Naive thymus-derived CD8-positive, alpha-beta T cell (primary cell): ENCODE measurements at places on chromosomes 3 and 15. TPM values are rescaled to one million over a fixed set of nuclear protein-coding genes. Genes with fewer than 3 reads are reported as not detected.

Gene CDHR4
- not detected for polyA plus RNA-seq

Gene PP2D1
- polyA plus RNA-seq = 0.98 TPM

Gene OIP5
- polyA plus RNA-seq = 0.24 TPM

Gene CORO2B
- not detected for polyA plus RNA-seq

- DNase-seq = no peak
- no peak overlapping the region for H3K4me3 ChIP-seq
- H3K27ac ChIP-seq = peak overlapping the region; percentile 18
- H3K36me3 ChIP-seq = no peaks in the 10 kb centered on the region
- peaks cover 14% of the 10 kb centered on the region for H3K4me1 ChIP-seq
- H3K27me3 ChIP-seq = no peaks in the 10 kb centered on the region
These were observed 1.9 kb downstream of the KLHDC8B start for GRCh38 chr3:49173116-49173791.

- H3K27me3 ChIP-seq = no peaks in the 10 kb centered on the region
- H3K27ac ChIP-seq = no peak overlapping the region
- no peaks in the 10 kb centered on the region for H3K36me3 ChIP-seq
- DNase-seq = no peak
These were observed 414.8 kb downstream of the AGBL1 start for GRCh38 chr15:86494475-86494874.

DNA sequence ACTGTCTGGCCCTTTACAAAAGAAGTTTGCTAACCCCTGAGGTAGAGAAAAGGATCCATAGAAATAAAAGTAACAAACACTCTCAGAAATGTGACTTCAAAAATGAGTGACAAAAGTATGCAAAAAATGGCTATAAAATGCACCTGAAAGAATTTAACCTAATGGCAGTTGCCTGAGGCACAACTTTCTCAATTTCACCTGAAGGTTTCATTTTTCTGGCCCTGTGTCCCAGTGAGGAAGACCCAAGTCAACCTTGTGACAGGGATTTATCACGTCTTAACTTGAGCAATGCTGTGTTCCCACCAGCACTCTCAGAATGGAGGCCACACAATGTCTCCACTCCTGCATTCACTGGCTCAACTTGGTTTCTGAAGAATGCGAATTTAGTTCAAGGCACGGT lies 83.0 kb downstream of the FHIT start:
- peaks cover 27% of the 10 kb centered on the region for H3K36me3 ChIP-seq
- no peak overlapping the region for H3K27ac ChIP-seq
- H3K4me1 ChIP-seq = peaks cover 4% of the 10 kb centered on the region
- no peaks in the 10 kb centered on the region for H3K27me3 ChIP-seq
- H3K4me3 ChIP-seq = no peak overlapping the region
- DNase-seq = no peak

GRCh38 chr15:71344316-71344715 lies 229.0 kb downstream of the THSD4 start:
- H3K27ac ChIP-seq = no peak overlapping the region

- no peak for DNase-seq
- H3K27me3 ChIP-seq = peaks cover 67% of the 10 kb centered on the region
- no peak overlapping the region for H3K27ac ChIP-seq
- no peak overlapping the region for H3K4me3 ChIP-seq
- H3K4me1 ChIP-seq = no peaks in the 10 kb centered on the region
These were observed 58.9 kb upstream of the GOLGA8J start for GRCh38 chr15:30023798-30024295.

GRCh38 chr3:119500901-119501300 lies 2.6 kb downstream of the TIMMDC1 start:
- peak overlapping the region; percentile 36 for H3K27ac ChIP-seq
- DNase-seq = no peak
- peaks cover 3% of the 10 kb centered on the region for H3K36me3 ChIP-seq

GRCh38 chr3:86792316-86792715 lies 198.6 kb downstream of the VGLL3 start:
- DNase-seq = no peak
- H3K27me3 ChIP-seq = no peaks in the 10 kb centered on the region
- H3K4me1 ChIP-seq = no peaks in the 10 kb centered on the region
- no peak overlapping the region for H3K4me3 ChIP-seq
- H3K36me3 ChIP-seq = no peaks in the 10 kb centered on the region

GRCh38 chr3:159807137-159808040 lies 181.2 kb upstream of the IL12A start:
- H3K36me3 ChIP-seq = no peaks in the 10 kb centered on the region
- H3K4me1 ChIP-seq = no peaks in the 10 kb centered on the region
- H3K27ac ChIP-seq = no peak overlapping the region
- DNase-seq = no peak
- no peak overlapping the region for H3K4me3 ChIP-seq

GRCh38 chr3:176005564-176005963 lies 1146.4 kb downstream of the NAALADL2 start:
- no peak overlapping the region for H3K4me3 ChIP-seq
- no peaks in the 10 kb centered on the region for H3K36me3 ChIP-seq
- DNase-seq = no peak
- no peaks in the 10 kb centered on the region for H3K27me3 ChIP-seq
- H3K4me1 ChIP-seq = no peaks in the 10 kb centered on the region
- H3K27ac ChIP-seq = no peak overlapping the region

DNA sequence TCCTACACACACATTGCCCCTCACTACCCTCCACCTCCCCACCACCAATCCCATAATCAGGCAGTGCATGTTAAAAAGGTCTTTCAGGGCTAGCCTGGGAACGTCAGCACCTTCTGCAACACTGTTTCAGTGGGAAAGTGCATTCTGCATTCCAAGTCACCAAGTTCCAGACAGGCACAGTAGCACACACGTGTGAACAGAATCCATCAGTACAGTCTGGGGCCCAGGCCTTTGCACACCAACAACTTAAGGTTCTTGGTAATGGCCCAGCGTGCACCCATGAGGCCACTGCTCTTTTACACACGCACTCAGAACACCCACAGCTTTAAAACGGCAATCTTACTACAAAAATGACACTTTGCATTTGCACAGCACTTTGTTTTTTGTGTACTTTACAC lies 1.2 kb downstream of the ANXA2 start:
- H3K4me3 ChIP-seq = peak overlapping the region; percentile 88
- DNase-seq = no peak
